Left kidney (tissue), 8 donors: ENCODE measurements at places on chromosomes 1 and 21. TPM values are rescaled to one million over a fixed set of nuclear protein-coding genes. Genes with fewer than 3 reads are reported as not detected.

GRCh38 chr1:3024019-3024418 is 2.8 kb downstream of the ACTRT2 start:
- no peak for DNase-seq

DNA sequence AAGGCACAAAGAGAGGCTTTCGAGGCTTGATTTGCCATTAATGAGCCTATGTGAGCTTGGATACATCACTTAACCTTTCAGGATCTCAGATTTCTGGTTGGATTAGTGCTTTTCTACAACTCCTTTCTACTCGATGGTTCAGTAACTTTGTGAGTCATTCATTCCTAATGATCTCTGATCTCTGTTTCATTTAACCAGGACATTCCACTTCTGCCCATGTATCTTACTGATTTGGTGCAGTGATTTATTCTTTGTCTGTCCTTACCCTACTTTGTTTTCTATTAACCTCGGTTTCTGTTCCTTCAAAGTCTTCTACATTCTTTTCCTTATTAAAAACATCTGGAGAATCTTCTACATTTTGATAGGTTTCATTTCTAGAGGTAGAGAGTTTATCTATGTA is 94.6 kb upstream of the ZBTB18 start:
- no peak for DNase-seq

- no peak for DNase-seq
These were observed 42.5 kb downstream of the KDM5B start for GRCh38 chr1:202765721-202766120.

DNA sequence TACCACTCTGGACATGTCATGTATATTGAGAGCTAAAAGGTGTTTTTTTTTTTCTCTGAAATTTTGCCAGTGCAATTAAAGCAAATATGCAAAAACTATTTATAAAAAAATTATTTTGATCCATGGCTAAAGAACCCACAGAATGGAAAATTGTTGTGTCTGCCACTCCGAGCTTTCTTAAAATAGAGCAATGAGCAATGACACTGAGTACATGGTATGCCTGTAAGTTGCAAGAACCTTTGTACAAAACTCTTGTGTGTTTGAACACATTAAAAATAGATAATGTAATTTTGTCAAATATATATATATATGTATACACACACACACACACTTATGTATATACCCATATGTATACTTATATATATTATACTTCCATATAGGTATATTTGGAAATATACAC is 1530.9 kb upstream of the B3GALT2 start:
- no peak for DNase-seq

DNA sequence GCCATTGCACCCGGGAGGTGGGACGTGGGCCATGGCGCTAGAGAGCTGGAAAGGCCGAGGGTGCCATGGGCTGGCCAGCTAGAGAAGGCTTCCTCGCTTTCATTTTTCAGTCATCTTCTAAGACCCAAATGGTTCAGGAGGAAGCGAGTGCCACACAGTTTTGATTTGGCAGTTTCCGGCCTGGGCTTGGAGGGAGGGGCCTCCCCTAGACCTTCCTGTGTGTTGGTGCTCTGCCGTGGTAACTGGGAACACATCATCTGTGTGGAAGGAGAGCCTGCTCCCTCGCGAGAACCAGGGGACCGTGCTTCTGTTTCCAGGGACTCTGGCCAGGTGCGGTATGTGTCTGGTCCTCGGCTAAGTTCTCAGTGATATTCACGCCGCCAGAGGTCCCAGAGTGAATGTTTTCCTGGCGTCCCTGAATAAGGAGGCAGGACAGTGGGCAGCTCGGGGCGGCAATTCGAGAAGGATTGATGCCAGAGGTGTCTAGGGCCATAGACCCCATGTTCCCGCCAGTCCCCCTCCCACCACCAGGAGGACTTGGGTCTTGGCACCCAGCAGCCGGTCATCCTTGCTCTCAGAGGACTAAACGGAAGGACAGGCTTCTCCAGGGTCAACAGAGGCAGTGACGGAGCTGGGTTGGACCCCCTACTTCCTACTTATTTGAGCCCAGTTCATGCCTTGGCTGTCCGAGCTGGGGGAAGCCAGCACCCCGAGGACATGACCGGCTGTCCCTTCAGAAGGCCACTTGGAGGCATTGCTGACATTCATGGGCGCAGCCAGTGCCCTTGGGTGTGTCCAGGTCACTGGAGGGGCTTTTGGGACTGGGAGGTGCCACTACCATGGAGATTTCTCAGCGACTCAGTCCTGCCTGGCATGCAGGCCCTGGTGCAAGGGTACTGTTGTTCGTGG is 2.7 kb upstream of the NPHP4 start:
- DNase-seq: no peak

Gene LAMB3
- 0.58 TPM for polyA plus RNA-seq
